ENCODE measurements at places on chromosomes 6 and 20.

DNA sequence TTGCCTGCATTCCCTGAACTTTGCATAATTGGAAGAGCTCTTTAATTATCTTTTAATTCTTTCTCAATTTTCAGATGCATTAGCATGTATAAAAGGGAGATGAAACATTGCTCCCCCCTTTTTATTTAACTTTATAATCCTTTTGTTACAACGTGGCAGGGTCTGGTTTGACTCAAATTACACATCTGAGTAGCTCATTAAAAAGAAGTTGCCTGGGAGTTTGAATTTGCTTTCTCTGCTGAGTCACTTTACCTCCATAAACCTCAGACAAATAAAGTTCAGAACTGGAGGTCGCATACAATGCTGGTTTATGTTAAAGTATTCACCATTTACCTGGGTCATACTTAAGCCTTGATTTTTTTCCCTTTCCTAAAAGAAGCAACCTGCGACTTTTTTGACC is 495.2 kb downstream of the PREX1 start:
- no peak for DNase-seq

GRCh38 chr6:165686596-165687365 is 23.7 kb upstream of the PDE10A start:
- no peak for DNase-seq

DNA sequence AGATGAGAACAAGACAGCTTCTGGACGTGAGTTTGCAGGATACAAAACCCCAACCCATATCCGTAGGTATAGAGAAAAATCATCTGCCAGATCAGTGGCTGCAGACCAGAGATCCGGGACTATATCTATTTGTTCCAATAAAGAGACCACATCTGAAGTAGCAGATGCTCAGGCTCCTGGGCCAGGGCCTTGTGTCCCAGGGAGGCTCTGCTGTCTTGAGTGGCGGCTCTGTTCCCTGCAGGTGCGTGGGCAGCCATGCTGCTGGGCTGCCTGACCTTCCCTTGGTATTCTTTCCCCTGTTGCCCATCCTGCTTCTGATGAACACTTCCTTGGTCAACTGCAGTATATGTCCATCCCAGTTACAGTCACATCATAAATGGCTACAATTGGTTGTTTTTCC is 34.9 kb downstream of the ERMARD start:
- no peak for DNase-seq

DNA sequence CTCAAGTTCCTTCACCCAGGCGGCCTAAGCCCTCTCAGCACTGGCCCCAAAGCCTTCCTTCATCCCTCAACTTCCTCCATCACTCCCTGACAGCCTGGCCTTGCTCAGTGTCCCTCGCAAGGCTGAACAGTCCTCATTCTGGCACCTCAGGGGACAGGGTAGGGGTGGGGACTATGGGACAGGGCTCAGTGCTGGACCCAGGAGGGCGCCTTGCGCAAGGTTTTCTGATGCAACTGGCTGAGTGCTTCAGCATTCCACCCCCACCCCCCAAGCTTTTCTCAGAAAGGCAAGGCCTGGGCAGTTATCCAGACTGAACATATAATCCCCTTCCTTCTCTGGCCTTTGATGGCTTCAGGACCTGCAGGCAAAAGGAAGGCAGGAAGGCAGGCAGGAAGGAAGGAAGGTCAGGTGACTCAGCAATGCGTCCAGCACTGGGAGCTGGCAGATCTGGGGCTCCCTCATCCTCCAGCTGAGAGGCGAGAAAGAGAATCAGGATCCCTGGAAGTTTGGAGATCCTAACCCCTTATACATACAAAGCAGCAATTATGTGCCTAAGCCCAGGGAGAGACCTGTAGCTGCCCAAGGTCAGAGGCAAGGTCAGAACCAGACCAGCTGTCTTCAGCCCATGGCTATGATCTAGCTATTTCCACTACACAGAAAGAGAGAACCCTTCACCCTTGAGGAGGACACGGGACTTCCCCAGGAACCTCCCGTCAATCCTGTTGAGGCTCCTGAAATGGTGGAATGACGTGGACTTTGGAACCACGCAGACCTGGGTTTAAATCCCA is 8.6 kb upstream of the TRIB3 start:
- DNase-seq = no peak

- DNase-seq = no peak
These were observed 70.0 kb downstream of the PSMG4 start for GRCh38 chr6:3328796-3329195.

- no peak for DNase-seq
These were observed 787 bp upstream of the PRR18 start for GRCh38 chr6:166308769-166309589.

DNA sequence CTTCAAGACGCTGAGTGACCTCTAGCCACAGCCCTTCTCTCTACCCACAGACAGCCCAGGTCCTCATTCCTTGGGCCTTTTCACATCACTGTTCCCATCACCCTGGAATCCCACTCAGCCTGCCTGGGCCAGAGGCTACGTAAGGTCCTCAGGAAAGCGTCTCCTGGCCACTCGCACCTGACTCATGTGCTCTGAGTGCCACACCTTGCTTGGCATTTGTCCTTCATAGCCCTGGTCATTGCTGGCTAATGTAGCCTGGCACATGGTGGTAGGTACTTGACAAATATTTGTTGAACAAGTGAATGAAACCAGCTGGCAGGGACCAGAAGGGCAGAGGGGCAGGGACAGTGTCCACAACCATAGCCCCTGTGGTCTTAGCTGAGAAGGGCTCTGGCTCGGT is 50.6 kb upstream of the FANCE start:
- DNase-seq = no peak

DNA sequence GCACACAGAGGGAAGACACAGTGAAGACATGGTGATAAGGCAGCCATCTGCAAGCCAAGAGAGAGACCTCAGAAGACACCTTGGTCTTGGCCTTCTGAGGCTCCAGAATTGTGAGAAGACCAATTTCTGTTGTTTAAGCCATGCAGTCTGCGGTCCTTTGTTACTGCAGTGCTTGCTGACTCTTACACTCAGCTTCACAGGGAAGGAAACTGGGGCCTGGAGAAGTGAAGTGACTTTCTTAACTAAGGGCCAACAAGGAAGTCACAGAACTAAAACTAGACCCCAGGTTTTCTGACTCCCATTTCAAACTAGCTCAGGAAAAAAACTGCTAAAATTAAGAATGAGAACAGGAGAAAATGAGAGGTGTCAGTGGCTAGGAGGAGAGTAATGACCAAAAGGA is 74.3 kb downstream of the TNFRSF21 start:
- no peak for DNase-seq

GRCh38 chr20:63066506-63067265 is 59.9 kb upstream of the BHLHE23 start:
- no peak for DNase-seq
